ENCODE measurements at places on chromosomes 1 and 21. TPM values are rescaled to one million over a fixed set of nuclear protein-coding genes. Genes with fewer than 3 reads are reported as not detected.

DNA sequence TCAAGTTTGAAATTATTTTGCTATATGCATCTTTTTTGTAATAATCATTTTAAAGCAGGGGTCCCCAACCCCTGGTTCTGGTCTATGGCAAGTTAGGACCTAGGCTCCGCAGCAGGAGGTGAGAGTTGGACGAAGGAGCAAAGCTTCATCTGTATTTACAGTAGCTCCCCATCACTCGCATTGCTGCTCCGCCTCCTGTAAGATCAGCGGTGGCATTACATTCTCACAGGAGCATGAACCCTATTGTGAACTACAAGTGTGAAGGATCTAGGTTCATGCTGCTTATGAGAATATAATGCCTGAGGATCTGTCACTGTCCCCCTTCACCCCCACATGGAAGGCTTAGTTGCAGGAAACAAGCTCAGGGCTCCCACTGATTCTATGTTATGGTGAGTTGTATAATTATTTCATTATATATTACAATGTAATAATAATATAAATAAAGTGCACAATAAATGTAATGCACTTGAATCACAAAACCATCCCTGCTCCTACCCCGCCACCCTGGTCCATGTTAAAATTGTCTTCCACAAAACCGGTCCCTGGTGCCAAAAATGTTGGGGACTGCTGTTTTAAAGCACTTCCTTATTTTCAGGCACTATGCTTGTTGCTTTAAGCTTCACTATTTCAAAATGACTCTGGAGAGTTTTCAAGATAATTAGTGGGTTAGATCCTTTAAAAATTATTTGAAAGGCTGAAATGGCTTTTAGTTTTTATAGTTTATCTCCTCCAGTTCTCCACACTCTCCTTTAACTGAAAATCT lies 74.8 kb downstream of the PLA2G4A start:
- DNase-seq, result no peak

DNA sequence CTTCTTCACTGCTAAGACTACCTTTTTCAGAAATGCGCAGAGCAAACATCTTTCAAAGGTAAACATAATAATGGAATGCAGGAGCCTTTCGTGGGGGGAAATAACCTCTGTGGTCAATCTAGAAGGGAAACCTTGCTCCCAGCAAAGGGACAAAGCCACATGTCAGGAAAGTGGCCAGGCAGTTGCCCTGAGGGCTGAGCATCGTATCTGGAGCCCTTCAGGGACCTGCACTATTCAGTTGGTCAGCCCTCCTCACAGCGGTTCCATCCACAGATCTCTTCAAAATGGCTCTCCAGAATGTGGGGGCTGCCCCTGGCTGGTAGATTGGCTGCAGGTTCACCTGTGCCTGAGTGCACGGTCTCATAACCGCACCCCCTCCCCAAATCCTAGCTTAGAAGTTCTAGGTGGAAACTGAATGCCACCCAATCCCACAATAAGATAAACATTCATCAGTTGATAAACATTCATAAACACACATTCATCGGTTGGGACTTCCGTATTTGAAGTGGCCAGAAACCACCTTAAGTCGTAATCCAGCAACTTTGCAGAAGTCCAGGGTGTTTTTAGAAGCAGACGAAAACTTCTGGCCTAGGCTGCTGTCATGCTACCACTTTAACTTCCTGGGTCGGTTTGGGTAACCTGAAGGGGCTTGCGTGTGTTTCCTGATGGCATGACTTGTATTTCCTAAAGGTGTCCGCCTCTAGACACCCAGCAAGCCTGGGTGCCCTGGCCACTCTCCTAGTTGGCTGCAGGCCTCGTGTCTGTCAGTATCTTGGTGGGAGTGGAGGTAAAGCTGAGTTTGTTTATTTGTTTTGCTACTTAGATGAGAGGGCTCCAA lies 50.5 kb downstream of the RASSF5 start:
- no peak for DNase-seq

ZSWIM5 gene
- total RNA-seq, result 4.1 TPM

FCN3 gene
- 826 TPM for total RNA-seq

GRCh38 chr1:20704390-20705202 lies 13.2 kb downstream of the KIF17 start:
- DNase-seq, result no peak

RIPPLY3 gene
- total RNA-seq, result not detected

All from upper lobe of right lung (tissue), 1 donor.